Kidney capillary endothelial cell (primary cell): ENCODE measurements at places on chromosomes 16 and 17.

GRCh38 chr16:85588562-85589503, 24.3 kb upstream of the GSE1 start:
- DNase-seq: no peak

- no peak for DNase-seq
These were observed 10.1 kb downstream of the SNX29 start for GRCh38 chr16:11986521-11987057.

- no peak for DNase-seq
These were observed 3.7 kb downstream of the RHBDL3 start for GRCh38 chr17:32269377-32269776.

- no peak for DNase-seq
These were observed 257.0 kb upstream of the SDK2 start for GRCh38 chr17:73901249-73901648.

GRCh38 chr17:49061524-49061943, 64.3 kb downstream of the IGF2BP1 start:
- DNase-seq: no peak

DNA sequence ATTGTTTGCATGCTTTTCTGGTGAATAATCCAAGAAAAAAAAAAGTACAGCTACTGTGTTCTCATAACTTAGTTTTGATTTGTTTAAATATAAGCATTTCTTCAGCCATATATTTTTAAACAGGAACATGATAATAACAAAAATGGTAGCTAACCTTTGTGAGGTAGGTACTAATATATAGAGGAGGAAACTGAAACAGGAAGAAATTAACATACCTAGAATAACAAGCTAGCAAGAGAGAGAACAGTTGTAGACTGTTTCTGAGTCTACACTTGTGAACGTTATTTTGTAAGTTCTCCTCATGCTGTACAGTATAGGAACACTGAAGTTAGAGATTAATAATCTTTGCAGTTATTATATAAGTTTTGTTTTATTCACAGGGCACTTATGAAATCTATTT, 49.3 kb downstream of the NSRP1 start:
- no peak for DNase-seq

- no peak for DNase-seq
These were observed 40.3 kb upstream of the SREBF1 start for GRCh38 chr17:17876959-17877528.

DNA sequence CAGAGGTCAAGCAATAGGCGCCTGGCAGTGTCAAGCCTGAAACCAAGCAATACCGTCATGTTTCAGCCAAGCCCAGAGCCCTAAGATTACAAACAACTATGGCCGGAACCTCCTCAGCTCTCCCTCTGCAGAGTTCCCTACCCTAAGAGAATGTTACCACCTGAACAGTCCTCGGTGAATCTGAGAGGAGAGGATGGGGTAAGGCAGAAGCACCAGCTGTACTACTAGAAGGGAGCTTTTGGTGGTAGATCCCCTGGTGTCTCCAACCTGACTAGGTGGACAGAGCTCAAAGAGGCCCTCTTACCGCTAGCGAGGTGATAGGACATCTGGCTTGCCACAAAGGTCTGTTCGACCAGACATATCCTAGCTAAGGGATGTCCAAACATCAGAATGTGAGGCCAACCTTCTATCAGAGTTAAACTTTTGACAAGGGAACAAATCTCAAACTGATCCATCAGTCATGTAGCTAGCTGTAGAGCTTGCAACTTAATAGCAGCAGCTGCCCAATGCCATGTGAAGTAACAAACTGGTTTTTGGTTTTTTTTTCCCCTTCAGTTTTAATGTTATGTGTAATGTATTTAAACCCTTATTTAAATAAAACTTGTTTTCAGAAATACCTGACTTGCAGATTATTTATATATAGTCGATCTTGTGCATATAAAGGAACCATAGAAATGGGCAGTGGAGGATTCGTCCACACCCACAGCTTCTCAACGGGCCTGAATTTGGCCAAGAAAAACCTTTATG, 2.5 kb downstream of the EIF1 start:
- no peak for DNase-seq

- DNase-seq: no peak
These were observed 73.2 kb upstream of the RPL38 start for GRCh38 chr17:74130276-74130675.

GRCh38 chr16:29903590-29903989, 3.3 kb downstream of the ASPHD1 start:
- no peak for DNase-seq

- DNase-seq: no peak
These were observed 1.9 kb upstream of the MT1B start for GRCh38 chr16:56649820-56650219.

DNA sequence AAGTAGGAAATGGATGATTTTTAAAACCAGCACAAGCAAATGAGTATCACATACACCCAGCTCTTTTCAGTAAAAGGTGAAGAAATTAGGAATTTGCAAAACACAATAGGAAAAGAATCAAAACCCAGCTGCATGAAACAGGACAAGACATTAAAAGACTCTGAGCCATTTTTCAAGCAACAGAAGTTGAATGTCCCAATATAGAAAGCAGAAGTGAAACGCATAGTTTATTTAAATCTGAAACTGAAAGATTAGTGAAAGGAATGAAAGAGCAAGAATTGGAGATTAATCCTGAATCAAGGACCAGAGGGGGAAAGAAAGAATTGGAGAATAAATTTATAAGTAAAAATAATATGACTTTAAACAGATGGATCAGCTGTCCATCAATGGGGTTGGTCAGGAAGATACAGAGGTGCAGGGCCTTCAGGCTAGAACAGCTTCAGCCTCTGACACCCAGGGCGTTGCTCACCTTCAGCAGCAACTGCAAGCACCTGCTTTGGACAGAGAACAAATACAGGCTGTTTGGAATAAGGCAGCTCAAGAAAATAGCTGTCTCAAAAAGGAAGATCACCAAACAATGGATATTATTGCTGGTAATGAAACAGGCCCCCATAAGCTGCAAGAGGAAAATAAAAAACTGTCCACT, 3.9 kb upstream of the ARHGAP17 start:
- no peak for DNase-seq

DNA sequence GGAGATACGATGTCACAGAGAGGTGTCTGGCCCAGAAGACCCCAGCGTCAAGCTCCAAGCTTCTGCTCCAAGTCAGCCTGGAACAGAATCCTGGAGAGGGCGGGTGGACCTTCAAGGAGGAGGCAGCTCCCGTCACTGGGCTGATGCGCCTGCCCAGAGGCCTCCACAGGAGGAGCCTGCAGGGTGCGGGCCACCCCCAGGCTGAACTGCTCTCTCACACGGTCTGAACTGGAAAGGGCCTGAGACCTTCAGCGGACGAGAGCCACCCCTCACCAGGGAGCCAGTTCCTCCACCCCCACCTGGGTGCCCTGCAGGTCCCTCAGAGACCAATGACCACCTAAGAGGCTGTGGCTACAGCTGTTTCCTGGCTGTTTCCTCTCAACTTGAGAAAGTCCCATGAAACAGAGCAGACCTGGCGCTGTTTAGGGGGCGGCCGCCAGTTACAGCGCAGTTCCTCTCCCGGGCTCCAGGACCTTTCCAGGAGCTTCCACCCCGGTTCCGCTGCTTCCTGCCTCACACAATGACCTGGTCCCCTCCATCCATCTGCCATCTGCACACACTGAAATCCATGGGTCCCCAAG, 36.0 kb upstream of the KLHDC4 start:
- DNase-seq: no peak

GRCh38 chr17:82942166-82943130, 102.6 kb upstream of the ZNF750 start:
- no peak for DNase-seq

GRCh38 chr17:28585851-28586250, 9.2 kb upstream of the ALDOC start:
- no peak for DNase-seq

DNA sequence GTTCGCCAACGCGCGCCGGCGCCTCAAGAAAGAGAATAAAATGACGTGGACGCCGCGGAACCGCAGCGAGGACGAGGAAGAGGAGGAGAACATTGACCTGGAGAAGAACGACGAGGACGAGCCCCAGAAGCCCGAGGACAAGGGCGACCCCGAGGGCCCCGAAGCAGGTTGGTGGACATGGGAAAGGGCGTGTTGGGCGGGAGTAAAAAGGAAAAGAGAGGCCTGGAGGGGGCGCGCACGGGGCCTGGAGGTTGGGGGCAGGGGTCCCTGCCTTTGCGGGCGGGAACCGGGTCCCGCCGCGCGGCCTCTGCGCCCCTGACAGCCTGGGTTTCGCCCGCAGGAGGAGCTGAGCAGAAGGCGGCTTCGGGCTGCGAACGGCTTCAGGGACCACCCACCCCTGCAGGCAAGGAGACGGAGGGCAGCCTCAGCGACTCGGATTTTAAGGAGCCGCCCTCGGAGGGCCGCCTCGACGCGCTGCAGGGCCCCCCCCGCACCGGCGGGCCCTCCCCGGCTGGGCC, 2.1 kb downstream of the IRX5 start:
- DNase-seq: no peak

DNA sequence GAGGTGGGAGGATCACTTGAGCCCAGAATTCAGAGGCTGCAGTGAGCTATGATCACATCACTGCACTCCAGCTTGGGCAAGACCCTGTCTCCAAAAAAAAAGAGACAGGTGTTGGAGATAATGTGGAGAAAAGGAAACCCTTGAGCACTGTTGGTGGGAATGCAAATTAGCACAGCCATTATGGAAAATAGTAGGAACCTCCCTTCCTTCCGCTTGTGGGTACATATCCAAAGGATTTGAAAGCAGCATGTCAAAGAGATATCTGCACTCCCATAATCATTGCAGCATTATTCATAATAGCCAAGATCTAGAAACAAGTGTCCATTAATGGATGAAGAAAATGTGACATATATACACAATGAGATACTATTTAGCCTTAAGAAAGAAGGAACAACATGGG, 9.7 kb upstream of the ADCY7 start:
- no peak for DNase-seq

DNA sequence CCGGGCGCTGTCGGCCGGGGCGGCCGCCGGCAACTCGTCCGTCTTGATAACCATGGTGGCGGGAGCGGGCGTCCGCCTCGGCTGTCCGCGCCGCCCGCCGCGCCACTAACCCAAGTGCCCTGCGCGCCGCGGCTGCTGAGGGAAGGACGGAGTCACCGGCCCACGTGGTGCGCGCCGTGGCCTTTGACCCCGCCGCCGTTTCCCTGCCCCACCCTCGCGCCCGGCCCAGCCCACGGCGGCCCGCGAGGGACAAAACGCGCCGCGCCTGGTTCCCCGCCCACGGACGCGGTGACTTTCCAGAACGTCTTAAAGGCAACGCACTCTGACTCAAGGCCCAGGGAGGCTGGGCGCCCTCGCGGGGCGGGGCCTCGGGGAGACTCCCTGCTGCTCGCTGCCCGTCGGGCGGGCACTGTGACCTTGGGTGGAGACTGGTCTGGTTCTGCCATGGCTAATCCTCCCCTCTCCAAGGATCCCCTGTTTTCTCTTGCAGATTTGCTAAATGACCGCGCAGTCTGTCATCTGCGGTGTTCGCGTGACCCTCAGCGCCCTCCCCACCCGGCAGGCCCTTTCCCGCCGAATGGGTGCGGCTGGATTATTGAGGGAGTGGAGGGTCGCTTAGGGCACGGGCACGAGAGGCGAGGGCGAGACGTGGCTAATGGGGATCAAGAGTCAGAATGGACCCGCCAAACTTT, at the start of gene CLUH:
Gene CLUH (minus strand): TSS at position 157 of the 692 bp plus-strand sequence. CDS start 103 bp downstream, at position 54.
- DNase-seq: peak; percentile 97

DNA sequence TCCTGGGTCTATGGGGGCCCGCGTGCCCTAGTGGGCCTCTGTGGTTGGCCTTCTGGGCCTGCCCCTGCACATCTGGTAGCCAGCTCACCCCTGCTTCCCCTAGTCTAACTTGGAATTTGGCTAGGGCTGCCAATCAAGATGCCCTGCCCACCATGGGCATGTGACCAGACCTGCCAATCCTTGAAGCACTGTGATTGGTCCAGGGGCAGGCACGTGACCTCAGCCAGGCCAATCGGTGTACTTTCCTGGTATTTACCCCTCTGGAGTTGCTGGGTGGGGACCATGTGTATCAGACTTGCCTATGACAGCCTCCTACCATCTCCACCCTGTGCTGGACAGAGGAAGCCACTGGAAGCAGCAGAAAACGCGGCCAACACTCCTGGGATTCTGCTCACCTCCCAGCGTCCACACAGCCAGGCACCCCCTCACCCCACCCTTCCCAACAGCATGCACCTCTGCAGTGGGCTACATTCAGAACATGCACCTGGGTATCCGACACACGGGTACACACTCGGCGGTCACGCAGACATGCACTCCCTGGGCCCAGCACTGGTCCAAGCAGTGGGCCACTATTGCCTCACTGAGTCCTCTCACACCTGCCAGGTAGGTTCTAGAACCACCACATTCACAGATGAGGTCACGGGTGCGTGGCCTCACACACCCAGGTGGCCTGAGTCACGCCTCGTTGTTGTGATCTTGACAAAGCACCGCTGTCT, 96.9 kb downstream of the RBFOX3 start:
- DNase-seq: no peak

DNA sequence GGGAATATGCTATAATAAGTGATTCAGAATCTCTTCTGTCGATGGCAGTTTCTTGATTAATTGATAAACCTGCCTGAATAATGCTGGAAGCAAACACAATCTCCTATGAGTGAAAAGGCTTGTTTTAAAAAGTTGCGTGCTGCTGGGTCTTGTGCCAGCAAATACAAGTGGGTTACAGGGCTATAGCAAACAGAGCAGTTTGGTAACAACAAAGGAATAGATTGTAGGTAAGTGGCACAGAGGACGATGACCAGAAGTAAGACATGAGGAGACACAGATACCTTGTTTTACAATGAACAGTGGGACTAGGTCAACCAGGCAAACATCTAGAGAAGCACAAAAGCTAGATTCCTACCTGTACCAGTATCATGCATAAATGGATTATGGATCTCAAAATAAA, 23.7 kb upstream of the FAAP100 start:
- DNase-seq: no peak

DNA sequence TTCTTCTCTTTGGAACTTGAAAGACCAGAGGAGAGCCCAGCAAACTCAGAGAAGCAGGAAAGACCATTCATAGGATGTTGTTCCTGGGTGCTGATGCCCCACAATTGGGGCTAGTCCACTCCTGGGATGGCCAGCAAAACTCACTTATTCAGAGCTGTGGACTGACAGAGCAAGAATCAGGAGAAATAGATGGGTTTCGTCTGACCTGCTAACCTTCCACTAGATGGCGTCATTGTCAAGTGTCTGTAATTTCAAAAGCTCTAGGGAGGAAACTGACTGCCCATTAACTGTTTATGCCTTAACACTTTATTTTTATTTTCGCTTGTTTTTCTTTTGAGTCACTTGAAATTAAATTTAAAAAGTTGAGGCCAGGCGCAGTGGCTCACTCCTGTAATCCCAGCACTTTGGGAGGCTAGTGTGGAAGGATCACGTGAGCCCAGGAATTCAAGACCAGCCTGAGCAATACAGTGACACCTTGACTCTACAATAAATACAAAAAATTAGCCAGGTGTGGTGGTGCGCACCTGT, 28.7 kb upstream of the MILR1 start:
- DNase-seq: peak; percentile 81

- DNase-seq: no peak
These were observed 19.3 kb downstream of the TMEM11 start for GRCh38 chr17:21194703-21195102.
